ENCODE measurements at places on chromosomes 5 and 9.

DNA sequence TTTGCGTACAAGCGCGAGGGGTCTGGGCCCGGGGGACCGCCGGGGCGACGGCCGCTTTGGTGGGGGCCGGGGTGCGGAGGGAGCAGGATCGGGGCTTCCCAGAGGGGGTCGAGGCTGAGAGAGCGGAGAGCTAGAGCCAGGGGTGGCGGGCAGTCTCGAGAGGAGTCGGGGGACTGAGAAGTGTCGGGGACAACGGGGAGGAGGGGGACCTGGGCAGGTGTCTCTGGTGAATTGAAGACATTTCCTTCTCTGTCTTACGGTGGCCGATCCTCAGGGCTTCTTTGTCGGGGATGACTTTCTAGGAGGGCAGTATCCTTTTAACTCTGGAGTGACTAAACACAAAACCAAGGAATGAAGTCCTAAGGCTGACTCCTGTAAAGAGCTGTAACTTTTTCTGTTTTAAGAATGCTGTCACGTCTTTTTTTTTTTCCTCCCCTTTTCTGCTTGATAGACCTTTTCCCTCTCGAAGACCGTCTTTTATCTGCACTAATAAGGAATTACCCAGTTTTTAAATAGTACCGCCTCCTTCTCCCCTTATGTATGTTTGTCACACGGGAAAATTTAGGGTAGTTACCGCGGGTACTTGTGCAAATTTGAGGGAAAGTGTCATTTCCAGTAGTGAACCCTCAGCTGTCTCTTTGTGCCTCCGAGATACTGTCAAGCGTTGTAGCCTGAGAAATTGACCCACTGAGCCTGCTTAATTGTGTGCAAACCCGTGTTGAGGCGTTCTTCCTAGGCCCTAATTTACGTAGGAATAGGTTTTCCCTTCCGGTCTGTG is 822 bp downstream of the DENND4C start:
- no peak for DNase-seq

DNA sequence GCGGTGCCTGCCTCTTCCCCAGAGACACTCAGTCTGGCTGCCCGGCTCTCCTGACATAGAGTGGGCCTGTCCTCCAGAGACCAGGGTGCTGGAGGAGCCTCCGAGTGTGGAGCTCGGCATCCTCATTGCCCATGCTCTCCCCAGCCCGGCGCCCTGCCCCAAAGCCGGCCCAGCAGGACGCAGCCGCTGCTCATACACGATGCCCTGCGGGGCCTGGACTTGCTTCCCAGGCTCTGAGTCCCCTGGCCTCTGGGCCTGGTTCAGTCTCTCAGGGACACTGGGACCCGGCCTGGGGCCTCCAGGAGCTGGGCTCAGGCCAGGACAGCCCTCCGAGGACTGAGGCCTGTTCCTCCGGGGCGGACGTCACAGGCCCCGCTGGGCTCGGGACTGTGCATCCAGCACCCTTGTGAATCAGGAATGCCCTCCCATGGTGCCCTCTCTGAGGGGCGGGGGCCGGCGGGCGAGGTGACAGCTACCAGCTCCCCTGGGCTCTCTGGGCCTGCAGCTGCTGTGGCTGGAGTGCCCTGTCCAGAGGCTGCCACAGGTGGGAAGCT is 23.2 kb downstream of the TPPP start:
- DNase-seq, result no peak

DNA sequence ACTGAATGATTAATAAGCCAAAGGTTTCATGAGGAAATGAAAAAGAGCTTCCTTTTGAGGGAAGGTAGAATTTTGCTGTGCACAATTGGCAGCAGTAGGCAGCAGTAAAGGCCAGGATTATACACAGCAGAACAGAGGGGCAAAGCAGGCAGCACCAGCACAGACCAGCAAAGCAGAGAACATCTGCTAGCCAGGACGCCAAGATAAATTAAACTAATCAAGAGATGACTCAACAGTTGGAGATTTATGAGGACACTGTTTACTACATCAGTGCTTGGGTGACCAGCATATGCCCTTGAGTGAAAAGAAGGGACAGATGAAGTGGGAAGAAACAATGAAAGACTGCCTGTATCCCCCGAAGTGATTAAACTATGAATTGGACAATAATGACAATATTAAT is 871.4 kb upstream of the CDH10 start:
- DNase-seq, result no peak

DNA sequence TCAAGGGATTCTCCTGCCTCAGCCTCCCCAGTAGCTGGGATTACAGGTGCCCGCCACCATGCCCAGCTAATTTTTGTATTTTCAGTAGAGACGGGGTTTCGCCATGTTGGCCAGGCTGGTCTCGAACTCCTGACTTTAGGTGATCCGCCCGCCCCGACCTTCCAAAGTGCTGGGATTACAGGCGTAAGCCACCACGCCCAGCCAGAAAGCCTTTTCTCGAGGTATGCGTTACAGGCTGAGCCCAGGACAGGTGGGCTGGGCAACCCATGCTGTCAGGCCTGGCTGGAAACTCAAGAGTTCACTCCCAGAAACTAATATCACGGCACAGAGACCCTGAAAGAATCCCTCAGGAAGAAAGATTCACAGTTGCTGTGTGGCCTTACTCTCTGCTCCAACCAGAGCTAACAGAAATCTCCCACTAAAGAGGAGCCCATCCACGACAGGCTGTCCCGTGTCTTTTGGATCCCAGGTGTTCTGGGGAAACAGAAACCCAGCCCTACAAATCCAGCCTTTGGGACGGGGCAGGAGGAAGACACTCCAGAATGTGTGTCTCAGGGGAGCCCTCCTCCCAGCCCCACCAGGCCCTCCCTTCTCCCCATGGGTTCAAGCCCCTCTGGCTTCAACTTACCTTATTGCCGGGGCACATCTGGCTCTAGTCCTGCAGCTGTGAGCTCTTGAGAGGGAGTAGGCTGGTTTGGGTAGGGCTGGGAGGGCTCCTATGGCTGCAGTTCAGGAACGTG is 400 bp downstream of the TIFAB start:
- DNase-seq, result no peak

- DNase-seq, result no peak
These were observed 238.4 kb downstream of the GOLPH3 start for GRCh38 chr5:31935496-31936369.

- no peak for DNase-seq
These were observed 11.5 kb downstream of the GPR150 start for GRCh38 chr5:95631255-95631958.

- no peak for DNase-seq
These were observed 68.6 kb downstream of the RAI14 start for GRCh38 chr5:34724741-34725140.

GRCh38 chr5:68285075-68285840 is 69.7 kb downstream of the PIK3R1 start:
- no peak for DNase-seq

DNA sequence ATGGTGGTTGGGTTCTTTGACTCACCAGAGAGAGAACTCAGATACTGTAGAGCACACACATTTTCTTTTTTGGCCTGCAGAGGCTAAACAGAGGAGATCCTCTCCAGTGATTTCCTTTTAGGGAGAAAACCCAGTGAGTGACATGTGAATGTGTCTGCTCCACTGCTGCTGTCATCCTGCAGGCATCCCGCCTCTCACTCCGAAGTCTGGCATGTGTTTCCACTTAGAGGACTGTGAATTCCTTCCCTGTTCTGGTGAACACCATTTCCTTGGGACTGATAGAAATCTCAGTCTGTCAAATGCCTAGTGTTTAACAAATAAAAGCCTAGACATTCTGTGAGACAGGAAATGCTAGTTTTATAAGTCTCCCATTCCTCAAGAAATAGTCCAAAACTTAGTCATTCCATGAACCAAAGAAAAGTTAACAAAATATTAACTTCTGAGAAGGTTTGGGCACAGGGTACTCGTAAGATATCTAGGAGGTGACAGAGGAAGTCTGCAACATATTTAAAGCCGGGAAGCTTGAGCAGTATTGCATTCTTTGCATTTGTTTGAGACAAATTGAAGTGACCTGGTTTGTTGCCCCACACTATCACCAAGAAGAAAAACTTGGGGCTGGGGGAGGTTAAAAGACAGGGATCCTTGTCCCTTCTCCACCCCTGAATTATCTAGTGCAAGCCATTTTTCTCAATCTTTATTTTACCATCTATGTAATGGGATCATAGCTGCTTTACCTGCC is 74.9 kb upstream of the NIPAL4 start:
- no peak for DNase-seq

DNA sequence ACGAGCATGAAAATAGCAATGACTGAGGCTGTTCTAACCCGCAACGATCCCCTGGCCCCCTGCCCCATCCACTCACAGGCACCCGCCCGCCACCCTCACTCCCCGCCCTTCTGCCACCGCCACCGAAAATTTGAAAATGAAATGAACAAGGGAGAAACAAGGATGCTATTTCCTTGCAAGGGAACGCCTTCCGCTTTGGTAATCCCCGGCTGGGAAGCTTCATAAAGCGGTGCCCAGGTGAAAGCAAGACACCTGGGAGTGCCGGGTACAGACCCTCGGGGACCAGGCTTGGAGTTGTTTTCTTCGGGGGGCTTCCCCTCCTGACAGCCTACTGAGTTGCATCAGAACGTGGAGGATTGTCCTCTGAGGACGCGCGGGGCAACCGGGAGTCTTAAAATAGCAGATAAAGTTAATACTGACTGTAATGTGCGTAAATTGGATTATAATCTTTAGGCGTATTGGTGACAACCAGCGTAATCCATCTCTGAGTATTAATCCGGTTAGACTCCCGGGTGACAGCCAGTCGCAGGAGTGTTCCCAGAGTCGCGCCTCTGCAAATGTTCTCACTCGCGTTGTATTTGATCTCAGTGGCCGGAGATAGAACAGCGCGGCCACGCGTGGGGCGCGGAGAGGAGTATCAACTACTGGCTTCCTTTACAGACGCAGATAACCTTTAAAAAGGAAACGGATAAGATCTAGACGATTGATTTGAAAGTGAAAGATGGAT is 885 bp upstream of the MLLT3 start:
- DNase-seq, result peak; percentile 38

DNA sequence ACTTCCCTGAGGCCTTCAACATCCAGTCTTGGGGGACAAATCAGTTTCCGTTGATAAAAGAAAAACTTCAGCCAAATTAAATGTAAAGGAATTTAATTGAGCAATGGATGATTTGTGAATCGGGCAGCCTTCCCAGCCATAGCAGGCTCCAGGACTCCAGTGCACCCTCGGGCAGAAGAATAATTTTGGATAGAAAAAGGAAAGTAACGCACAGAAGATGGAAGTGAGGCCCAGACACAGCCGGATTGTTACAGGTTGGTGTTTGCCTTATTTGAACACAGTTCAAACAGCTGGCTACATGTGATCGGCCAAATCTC is 19.1 kb downstream of the MRPL36 start:
- DNase-seq, result no peak

- DNase-seq, result no peak
These were observed 40.6 kb downstream of the UBAP1 start for GRCh38 chr9:34219421-34219820.

- DNase-seq, result no peak
These were observed 43.1 kb upstream of the GLIPR2 start for GRCh38 chr9:36093384-36093783.

- DNase-seq, result no peak
These were observed 35.1 kb downstream of the SHB start for GRCh38 chr9:38033941-38034340.

DNA sequence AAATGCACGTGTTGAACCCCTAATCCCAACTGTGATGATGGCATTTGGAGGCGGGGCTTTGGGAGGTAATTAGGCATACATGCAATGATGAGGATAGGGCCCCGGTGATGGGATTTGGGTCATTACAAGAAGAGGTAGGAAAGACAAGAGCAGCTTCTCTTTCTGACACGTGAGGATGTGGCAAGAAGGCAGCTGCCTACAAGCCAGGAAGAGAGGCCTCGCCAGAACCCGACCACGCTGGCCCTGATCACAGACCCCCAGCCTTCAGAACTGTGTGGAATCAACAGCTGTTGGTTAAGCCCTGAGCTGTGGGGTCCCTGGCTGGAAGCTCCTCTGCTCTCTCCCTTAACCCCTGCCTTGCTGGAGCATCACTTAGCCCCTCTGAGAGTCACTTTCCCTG is 57.5 kb downstream of the COL23A1 start:
- DNase-seq, result no peak

DNA sequence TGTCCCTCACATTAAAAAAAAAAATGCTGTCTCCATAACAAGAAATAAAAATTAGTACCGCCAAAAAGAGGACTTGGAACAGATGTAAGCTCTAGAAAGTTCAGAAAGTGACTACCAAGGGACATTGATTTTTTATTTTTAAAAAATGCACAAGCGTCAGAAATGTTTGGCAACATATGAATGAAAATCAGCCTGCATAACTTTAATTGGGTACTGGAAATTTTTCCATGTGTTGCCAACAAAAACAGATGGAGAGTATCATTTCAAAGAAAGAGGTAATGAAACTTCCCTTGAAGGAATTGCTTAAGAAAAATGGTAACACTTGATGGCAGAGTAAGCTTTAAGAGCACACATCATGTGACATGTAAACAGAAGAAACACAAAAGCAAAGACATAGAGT is 47.2 kb downstream of the OR2K2 start:
- DNase-seq, result no peak

DNA sequence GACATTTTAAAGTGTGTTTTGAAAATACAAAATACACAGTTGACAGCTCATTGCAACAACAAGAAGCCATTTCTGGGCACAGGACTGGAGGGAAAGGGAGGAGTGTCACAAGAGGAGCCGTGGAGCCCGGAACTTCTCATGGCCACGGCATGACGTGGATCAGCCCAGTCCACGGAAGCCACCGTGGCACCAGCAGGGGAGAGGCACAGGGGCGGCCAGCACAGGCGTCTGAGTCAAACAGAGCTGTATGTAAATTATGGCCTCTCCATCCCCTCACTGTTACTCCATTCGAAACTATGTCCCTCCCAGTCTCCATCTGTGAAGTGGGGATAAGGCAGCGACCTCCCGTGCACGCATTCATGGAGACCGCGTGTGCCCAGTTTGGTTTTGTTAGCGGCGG is 165.6 kb upstream of the IRX2 start:
- DNase-seq, result no peak

DNA sequence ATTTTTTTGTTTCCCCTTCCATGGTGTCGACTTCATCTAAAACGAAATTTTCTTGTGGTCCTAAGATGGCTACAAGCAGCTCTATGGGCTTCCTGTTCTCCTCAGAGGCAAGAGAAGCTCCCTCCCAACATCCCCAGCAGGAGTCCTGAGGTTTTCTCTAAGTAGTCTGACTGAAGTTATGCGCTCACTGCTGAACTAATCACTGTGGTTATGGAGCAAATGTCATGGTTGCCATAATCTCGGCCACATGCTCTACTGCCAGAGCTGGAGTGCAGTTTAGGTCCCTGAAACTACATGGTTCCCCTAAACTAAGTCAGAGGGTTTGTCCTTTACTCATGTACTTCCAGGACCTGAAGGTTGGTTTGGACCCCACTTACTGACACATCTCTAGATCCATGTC is 68.0 kb upstream of the MAMDC2 start:
- DNase-seq, result no peak

- DNase-seq, result no peak
These were observed 55.3 kb upstream of the POU4F3 start for GRCh38 chr5:146283344-146283761.
